Left lobe of liver (tissue), 2 donors: ENCODE measurements at places on chromosomes 6 and 20.

DNA sequence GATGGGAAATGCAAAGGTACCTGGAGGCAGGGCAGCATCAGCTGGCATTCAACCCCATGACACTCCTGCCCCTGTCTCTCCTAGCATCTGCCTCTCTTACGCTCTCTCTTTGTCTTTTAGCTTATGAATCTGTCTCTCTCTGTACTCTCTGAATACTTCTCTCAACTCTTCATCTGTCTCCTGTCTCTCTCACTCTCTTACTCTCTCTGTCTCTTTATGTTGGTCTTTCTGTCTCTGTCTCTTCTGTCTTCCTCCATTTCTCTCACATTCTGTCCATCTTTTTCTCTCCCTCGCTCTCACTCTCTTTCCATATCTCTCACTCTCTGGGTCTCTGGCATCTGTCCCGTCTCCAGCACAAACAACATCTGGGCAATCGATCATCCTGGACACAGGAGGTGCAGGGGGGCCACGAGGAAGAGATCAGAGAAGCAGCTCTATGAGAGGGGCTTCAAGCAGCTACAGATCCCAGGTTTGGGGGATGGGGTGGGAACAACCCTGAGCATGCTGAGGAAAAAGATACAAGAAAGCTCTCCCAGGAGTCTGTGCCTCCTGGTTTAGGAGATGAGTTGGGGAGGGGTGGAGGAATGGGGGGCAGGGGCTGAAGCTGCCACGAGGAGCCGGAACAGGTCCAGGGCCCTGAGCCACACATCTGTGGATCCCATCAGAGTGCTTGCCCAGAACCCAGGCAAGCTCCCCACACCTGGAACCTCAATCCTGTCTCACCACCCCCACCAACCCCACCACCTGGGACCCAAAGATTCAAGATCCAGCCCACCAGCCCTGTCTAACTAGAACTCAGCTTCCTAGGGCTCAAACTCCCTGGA lies 2.4 kb downstream of the COL11A2 start:
- DNase-seq: no peak

DNA sequence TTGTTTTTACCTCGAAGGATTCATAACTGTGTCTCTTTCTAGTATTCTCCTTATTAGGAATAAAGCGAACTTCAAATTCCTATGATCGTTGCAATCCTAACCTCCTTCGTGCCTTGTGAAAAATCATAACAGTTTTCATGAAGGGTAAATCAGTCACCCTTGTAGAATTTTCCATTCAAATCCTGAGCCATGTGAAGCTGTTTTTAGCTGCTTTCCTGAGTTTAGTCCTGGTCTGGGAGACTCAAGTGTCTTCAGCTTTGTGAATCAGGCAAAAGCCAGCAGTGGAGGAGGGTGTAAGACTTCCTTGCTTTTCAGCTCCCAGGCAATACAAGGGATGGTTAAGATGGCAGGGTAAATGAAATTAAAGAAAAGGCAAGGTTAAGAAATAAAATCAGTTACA lies 24.3 kb downstream of the GCNT2 start:
- DNase-seq: no peak

- DNase-seq: no peak
Observed at GRCh38 chr6:147212622-147213021, 8.4 kb downstream of the STXBP5 start.

- no peak for DNase-seq
Observed at GRCh38 chr6:52904562-52905279, 4.8 kb downstream of the GSTA3 start.

DNA sequence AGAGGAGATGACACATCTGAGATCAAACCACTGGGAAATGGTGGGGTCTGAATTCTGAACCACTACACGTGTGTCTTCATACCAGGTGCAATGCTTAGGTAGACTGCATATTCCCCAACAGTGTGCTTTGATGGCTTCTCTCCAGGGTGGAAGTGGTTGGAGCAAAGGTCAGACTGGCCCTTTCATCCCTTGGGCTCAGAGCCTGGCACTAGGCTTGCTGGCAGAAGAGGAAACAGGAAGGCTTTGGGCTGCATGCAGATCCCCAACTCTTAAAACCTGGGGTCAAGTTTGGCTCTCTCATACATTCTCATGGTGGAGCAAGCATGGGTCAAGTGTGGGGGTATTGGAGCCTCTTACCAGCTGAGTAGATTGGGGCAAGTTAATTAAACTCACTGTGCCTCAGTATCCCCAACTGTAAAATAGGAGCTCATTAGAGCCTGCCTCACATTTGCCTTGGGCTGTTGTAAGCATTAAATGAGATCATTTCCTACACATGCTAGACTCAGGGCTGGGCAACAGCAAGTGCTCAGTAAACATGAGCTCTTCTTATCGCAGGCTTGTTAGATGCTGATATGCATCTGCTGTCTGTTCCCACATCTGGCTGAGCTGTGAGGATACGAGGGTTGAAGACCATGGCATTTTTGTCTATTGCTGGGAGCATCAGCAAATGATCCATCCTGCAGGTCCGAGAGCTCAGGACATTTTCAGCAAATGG lies 51.6 kb upstream of the FAM83D start:
- peak; percentile 74 for DNase-seq

DNA sequence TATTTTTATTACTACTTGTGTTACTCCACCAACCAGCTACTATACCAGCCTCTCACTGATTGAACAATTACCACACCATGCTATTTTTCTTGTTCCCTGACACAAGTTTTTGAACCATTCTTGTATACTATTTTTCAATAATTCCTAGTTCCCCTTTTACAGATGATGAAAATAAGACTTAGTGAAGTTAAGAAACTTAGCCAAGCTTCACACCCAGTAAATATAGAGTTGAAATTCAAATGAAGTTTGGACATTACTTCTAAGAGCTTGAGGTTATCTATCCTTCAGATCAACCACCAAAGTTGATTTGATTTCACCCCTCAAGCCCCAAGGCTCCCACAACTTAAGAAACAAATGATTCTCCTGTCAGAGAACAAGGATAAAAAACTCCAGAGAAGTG lies 13.1 kb upstream of the BCAS1 start:
- no peak for DNase-seq

GRCh38 chr6:43702171-43702533 lies 14.6 kb upstream of the MRPS18A start:
- DNase-seq: no peak

DNA sequence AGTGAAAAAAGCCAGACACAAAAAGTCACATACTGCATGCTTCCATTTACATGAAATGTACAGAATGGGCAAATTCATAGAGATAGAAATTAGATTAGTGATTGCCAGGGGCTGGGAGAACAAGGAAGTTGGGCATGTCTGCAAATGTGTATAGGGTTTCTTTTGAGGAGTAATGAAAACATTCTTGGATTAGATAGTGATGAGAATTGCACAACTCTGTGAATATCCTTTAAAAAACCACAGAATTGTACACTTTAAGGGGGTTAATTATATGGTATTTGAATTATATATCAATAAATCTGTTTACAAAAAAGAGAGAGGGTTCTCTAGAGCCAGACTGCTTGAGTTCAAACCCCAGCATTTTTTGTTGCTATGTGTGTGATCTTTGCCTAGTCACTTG lies 188.1 kb downstream of the CDC5L start:
- no peak for DNase-seq

- peak; percentile 97 for DNase-seq
Observed at GRCh38 chr20:50762435-50763220, 31.2 kb downstream of the PARD6B start.

DNA sequence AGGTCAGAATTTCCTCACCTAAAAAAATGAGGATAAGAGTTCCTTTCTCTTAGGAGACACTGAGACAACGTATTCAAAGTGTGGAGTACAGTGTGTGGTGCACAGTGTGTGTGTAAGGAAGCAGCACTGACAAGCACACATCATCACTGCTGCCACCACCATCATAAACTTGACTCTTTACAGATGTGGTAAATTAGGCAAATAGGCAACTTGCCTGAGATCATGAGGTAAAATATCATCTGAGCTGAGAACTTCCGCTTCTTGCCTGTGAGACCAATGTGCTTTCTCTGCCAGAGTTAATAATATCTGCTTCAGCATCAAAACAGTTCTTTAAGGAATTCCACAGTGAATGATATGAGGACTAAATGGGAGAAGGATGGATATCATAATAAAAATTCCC lies 52.7 kb downstream of the LYRM4 start:
- no peak for DNase-seq

DNA sequence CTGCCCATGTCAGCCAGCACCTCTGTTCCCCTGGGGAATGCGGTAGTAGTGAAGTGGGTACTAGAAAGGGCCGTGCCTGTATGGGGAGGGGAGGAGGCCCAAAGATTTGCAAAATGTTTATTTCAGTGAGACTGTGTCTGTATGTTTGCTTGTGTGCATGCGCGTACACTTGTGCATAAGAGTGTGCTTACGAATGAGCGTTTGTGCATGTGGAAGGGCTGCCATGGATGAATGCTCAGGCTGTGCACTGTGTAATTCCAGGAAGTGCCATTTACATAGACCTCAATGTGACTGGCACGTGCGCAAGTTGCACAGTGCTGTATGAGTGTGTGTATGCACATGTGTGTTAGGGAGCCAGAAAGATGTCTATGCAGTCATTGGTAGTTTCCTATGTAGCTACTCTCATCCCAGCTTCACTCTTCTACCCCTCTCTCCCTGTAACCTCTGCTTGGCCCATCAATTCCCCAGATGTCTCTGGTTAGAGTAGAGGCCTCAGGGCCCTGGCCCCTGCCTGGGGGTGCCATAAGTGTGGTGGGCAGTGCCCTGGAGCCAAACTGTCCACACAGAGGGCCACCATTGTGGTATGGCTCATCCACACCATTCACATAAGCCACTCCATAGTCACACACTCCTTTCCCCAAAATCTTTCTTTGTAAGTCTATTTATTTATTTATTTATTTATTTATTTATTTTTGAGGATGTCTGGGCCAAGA lies 26.8 kb upstream of the SLC22A7 start:
- DNase-seq: no peak

DNA sequence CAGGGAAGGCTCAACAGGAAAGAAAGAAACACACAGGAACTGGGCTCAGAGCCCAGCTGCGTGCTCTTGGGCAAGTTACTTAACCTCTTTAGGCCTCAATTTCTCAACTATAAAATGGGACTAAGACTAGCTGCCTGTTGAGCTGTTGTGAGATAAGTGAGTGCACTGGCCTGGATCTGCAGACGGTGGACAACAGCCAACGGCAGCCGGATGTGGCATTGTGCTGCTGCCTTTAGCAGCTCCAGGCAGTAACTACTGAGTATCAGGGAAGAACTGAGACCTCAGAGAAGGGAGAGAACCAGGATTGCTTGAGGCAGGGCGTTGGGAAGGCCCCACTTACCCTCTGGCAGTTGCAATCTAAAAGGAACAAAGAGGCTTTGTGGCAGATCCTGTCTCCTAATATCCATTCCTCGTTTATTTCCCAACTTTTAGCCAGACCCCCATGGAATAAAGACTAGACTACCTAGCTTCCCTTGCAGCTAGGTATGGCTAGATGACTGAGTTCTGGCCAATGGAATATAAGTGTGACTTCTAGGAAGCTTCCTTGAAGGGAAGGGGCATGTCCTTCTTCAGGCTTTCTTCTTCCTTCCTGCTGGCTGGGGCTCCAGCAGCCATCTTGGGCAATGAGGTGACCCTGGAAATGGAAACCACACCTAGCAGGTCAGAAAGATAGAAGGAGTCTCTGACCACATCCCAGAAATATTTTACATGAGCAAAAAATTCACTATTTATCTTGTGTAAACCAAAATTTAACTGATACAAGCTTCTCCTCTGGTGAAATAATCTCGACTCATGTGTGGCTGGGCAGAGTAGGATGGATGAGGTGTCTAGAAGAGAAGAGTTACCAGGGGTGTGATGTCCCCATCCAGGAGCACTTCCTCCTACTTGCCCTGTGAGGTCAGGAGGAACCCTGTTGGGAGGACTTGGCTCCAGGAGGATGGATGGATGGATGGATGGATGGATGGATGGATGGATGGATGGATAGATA lies 67.6 kb downstream of the MRPL14 start:
- DNase-seq: no peak

DNA sequence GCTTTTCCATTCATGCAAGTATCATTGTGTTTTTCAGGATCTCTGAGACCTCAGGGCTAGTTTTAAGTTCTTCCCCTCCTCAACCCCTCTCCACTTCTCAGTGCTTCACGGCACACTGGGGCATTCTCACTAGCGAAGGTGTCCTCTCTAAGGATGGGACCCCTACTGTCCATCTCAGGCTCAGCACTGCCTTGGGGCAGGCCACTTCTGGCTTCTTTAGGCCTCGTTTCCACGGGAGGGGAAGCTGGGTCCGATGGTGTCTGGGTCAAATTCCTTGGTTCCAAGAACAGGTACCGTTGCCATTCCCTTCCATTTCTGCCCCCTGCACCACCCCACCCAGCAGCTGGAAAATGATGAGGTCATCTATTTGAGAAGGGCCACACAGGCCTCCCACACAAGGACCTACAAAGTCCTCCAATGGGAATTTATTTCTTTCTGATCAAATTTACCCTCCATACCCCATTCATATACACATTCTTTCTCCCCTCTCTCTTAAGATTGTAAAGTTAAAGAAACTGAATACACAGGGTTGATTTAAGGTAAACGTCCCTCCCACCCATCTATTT lies 17.2 kb downstream of the GNAS start:
- no peak for DNase-seq

- DNase-seq: no peak
Observed at GRCh38 chr6:19571176-19571575, 266.0 kb upstream of the ID4 start.

DNA sequence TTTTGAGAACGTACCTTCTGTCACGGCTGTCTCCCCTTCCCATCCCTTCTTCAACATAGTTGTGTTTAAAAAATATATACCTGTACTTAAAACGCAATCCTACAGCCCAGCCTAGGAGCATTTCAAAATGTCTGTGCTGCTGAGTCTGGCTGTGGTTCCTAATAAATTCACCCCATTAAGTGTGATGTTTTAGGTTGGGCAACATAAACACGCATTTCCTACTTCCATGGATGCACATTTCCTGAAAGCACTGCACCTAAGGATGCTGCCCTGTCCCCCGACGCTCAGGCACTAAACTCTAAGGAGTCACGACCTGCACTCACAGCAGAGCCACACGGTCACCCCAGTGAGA lies 1.2 kb downstream of the REV3L start:
- no peak for DNase-seq

GRCh38 chr6:133092199-133092598 lies 149.0 kb upstream of the EYA4 start:
- DNase-seq: no peak

DNA sequence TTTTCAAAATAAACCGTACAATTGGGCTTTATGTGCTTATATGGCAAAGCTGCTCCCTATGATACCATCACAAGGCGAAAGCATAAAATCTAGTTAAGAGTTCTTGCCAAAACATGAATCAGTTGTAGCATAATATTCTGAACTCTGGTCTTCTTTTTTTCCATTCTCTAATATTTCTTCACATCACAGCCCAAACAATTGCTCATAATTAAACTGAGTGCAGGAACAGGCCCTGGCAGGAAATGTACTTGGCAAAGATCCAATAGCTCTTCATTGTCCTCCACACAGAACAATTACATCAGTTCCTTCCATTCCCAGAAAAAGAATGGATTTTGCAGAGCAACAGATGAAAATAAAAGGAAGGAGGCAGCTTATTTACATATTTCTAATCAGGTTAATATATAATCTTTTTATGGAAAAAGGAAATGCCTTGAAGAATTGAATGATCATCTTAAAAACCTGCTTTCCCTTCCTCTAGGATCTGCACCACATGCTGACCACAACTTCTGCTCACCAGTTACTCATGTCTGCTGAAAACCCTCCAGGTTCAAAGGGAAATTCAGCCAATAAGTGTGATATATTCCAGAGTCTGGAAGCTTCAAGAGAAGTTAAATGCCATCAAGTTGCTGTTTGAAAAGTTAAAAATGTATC lies 123.3 kb upstream of the COL21A1 start:
- DNase-seq: no peak

- no peak for DNase-seq
Observed at GRCh38 chr6:33017694-33018353, 8.4 kb upstream of the HLA-DOA start.
